Vagina (tissue), 2 donors: ENCODE measurements at places on chromosomes 3 and 15. TPM values are rescaled to one million over a fixed set of nuclear protein-coding genes. Genes with fewer than 3 reads are reported as not detected.

DNA sequence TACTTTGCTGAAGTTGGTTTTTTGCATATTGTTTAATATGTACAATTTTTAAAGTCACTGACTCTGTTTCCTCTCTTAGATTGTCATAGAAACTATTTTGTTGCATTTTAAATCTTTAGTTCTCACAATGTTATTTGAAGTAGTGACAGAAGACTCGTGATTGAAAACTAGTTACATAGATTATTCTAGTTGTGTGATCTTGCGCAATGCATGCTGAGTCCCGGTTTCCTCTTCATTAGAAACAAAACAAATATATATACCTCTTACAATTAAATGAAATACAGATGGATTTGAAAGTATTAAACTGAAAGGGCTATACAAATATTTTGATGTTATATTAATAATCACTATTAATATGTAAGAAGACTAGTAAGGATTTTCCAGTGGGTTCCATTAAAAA is 333.0 kb downstream of the LPP start:
- DNase-seq, result no peak

DNA sequence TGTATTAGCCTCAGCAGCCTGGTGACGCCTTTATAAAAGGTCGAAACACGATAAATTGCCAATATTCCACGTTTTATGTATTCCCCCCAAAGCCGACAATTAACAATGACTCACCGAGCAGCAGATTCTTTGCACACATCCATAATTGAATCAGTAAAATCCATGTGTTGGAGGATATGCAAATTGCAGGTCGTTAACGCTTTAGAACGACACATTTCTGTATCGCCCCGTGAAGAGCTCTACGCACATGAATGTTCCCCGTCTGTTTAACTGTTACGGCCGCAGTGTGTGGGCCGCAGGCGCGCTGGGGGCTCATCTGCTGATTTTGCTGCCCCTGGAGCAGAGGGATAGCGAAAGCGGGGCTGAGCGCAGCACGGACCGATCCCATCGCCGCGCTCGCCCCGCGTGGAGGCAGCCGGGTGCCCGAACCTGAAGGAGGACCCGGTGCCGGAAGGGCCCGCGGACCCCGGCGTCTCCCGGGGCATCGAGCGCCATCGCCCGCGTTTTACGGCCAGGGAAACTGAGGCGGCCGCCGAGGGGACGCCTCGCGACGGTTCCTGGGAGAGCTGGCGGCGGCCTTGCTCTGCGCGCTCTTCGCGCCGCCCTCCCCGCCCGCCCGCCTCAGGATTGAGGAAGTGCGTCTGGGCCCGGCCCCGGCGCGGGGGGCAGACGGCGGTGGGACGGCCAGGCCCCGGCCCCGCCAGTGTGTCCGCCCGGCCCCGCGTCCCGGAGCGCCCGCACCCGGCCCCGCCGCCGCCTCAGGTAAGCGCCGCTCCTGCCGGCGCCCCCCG is at the start of gene LRRK1:
LRRK1 (plus strand) TSS at position 668 of the 791 bp plus-strand sequence. CDS start 5,276 bp downstream, outside the sequence.
- DNase-seq, result no peak

The NAALADL2 gene
- total RNA-seq, result 12.5 TPM

- DNase-seq, result no peak
Observed at GRCh38 chr15:85955501-85956391, 123.9 kb upstream of the AGBL1 start.

GRCh38 chr3:163538387-163538786 is 1539.9 kb downstream of the SI start:
- DNase-seq, result no peak

DNA sequence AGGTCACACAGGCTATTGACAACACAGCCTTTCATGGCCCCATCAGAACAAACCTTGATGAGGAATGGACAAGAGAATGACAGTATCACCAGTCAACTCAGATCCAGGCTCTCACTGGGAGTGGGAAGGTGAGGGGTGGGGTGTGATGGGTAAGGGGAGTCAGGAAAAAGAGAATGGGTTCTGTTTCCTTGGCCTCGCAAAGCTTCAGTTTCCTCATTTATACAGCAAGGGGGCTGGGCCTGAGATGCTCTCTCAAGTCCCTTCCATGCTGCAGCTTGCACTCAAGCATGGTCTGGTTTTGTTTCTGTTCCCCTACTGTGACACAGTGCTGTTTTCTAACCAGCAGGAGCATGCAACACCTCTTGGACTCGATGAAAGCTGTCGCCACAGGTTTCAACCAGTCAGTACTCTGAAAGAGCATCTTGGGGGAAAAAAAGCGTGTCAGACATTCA is 65.7 kb upstream of the IL12A start:
- DNase-seq, result no peak

DNA sequence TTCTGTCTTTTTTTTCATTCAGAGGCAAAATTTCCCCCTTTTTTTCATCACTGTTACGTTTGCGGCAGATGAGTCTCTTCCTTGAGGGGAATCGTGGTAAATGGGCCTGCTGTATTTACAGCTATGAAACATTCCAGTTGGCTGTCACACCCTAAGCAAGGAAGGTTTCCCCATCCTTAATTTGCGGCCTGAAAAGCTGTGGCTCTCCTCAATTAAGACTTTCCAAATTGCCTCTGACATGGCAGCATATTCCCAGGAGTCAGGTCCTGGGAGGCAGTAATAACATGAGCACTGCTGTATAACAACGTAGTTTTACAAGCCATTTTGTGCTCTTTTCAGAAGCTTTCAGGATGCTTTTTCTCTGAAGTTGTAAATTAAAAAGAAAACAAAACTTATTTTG is 420.9 kb downstream of the LPP start:
- DNase-seq, result no peak

DNA sequence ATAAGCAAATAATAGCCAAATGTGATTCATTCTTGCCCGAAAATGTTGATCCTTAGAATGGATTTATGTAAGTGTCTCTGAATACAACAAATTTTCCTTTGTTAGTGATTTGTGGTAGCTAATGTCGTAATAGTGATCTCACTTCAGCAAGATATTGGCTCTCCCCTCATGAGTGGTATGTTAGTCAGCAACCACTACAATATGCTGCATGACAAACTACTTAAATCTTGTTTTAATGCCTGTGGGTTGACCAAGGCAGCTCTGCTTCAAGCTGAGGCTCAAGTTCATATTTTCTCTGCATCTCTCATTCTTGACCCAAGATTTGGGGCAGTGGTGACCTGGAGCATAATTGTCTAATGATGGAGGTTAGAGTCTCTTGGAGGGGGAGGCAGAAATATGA is 49.8 kb upstream of the GALNT15 start:
- no peak for DNase-seq

- DNase-seq, result no peak
Observed at GRCh38 chr3:11195721-11196332, 41.5 kb downstream of the HRH1 start.

- no peak for DNase-seq
Observed at GRCh38 chr3:170330366-170330765, 27.1 kb upstream of the SKIL start.

The MEGF11 gene
- total RNA-seq, result 0.25 TPM

- no peak for DNase-seq
Observed at GRCh38 chr3:41863024-41863423, 98.9 kb downstream of the ULK4 start.

DNA sequence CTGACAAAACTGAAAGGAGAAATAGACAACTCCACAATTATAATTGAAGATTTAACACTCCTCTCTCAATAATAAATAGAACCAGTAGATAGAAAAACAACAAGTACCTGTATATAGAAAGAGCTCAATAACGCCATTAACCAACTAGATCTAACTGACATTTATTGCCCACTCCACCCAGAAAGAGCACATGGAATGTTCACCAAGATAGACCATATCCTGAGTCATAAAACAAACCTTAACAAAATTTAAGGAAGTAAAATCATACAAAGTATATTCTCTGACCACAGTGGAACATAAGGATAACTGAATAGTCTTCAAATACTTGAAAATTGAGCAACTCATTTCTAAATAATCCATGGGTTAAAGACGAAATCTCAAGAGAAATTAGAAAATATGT is 25.1 kb downstream of the KBTBD12 start:
- DNase-seq, result no peak

DNA sequence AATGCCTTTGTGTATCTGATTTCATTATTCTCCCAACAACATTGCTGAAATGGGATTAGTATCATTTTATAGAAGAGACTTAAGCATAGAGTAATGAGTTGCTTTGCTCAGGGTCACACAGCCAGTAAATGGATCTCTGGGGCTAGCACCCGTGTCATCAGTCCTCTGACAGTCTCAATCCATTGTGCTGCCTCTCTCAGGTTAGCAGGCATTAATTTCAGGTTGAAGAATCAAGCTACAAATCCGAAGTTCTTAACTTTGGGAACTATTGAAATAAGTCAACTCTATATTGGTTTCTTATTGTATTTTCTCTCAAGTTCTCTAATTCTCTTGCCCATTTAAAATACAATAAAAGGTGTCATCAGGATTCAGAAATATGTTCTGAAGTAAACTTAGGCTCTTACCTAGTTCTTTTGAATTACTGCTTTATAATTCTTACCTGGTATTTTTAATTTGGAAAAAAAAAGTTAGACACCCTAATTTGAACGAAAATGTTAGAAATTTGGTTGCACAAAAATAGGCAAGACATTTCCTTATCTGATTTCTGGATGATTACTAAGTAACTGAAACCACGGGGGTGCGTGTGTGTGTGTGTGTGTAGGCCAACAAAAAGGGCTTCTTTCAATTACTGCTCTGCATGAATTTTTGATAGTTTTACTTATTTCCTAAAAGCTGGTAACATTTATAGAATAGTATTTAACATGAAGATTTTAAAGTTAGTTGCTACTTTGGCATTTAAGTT is 189.8 kb downstream of the MBNL1 start:
- DNase-seq, result no peak

GRCh38 chr3:151265866-151266265 is 12.5 kb downstream of the P2RY14 start:
- no peak for DNase-seq

GRCh38 chr15:85430406-85431204 is 50.2 kb downstream of the AKAP13 start:
- no peak for DNase-seq

The BCL2A1 gene
- total RNA-seq, result 1.7 TPM

DNA sequence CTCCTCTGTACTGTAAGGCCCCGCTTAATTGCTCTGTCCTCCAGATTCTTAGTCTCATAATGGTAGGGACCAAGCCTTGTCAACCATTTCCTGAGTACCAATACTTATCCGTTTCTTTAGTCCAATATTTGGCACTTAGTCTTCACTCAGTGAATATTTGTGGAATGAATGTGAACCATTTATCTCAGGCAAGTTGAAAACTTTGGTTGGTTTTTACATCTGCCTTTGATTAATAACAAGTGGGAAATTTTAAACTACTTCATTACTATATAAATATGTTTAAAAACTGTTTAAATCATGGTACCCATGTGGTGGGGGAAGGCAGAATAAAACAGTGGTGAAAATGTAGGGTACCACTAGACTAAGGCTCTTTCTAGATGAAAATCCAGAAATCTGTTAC is 15.2 kb downstream of the CA12 start:
- no peak for DNase-seq
